ENCODE measurements at places on chromosomes 7 and 10. TPM values are rescaled to one million over a fixed set of nuclear protein-coding genes. Genes with fewer than 3 reads are reported as not detected.

Gene CCDC146
- 15.5 TPM for total RNA-seq

Gene TMEM236
- 2.9 TPM for total RNA-seq

DNA sequence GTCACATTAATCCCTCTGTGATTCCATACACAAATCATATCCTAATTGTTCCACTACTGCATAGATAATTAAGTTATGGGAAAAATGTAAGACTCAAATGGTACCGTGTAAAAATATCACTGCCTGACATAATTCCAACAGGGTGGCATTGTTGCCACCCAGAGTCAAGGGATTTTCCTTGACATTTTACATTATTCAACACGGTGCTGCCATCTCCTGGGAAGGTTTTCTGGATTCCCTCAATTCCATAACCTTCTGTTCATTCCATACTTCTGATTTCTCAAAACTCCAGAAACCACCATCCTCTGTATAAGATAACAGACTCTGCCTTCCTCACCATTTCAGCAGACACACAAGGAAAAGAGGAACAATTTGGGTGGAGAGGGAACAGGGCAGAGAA lies 495.9 kb downstream of the XPNPEP1 start:
- no peak for DNase-seq
- H3K36me3 ChIP-seq = no peaks in the 10 kb centered on the region
- H3K27me3 ChIP-seq = no peaks in the 10 kb centered on the region
- H3K27ac ChIP-seq = no peak overlapping the region

- no peaks in the 10 kb centered on the region for H3K4me1 ChIP-seq
- no peaks in the 10 kb centered on the region for H3K27me3 ChIP-seq
- H3K4me3 ChIP-seq = no peak overlapping the region
- no peaks in the 10 kb centered on the region for H3K36me3 ChIP-seq
- no peak for DNase-seq
- no peak overlapping the region for H3K27ac ChIP-seq
Observed at GRCh38 chr10:43390759-43391158, 18.2 kb downstream of the HNRNPF start.

Measured in breast epithelium (tissue), 4 donors.